ENCODE measurements at places on chromosomes 7 and 10. TPM values are rescaled to one million over a fixed set of nuclear protein-coding genes. Genes with fewer than 3 reads are reported as not detected.

CYP3A4 gene
- total RNA-seq = 0.05 TPM

CH25H gene
- 0.68 TPM for total RNA-seq

POP7 gene
- 92.9 TPM for total RNA-seq

CNPY1 gene
- not detected for total RNA-seq

CPA4 gene
- total RNA-seq = 6.3 TPM

ANXA8L1 gene
- total RNA-seq = 97.3 TPM

ZKSCAN5 gene
- total RNA-seq = 10.0 TPM

IRF5 gene
- total RNA-seq = 15.9 TPM

CALML3 gene
- total RNA-seq = not detected

PYROXD2 gene
- 4.4 TPM for total RNA-seq

ANAPC16 gene
- 89.1 TPM for total RNA-seq

PDGFA gene
- total RNA-seq = 34.4 TPM

GLRX3 gene
- total RNA-seq = 220 TPM

CCDC172 gene
- not detected for total RNA-seq

MMP21 gene
- not detected for total RNA-seq

ASB4 gene
- 0.19 TPM for total RNA-seq

IGFBP3 gene
- total RNA-seq = 156 TPM

GHRHR gene
- total RNA-seq = not detected

GPR15LG gene
- total RNA-seq = 0.21 TPM
